ENCODE measurements at places on chromosomes 7 and 10.

DNA sequence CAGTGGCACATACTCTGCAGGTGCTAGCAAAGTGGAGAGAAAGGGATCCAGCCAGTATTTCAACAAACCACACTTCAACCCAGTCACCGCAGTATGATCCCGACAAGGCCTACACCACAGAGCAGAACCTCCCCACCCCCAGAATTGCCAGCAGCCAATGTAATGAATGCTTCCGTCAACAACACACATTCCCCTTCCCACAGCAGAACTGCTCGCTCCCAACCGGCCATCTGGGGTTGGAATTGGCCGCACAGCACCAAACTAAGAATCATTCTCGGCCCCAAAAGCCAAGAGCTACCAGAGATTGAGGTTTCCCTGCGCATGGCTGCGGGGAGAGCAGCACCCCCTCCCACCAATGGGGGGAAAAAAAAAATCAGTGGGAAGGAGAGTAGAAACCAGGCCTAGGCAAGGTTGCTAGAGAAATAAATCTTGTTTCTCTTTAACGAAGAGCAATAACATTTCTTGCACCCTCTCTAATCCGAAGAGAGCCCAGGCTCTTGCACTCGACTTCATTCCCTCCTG lies 1.1 kb downstream of the WASL start:
- DNase-seq: no peak

DNA sequence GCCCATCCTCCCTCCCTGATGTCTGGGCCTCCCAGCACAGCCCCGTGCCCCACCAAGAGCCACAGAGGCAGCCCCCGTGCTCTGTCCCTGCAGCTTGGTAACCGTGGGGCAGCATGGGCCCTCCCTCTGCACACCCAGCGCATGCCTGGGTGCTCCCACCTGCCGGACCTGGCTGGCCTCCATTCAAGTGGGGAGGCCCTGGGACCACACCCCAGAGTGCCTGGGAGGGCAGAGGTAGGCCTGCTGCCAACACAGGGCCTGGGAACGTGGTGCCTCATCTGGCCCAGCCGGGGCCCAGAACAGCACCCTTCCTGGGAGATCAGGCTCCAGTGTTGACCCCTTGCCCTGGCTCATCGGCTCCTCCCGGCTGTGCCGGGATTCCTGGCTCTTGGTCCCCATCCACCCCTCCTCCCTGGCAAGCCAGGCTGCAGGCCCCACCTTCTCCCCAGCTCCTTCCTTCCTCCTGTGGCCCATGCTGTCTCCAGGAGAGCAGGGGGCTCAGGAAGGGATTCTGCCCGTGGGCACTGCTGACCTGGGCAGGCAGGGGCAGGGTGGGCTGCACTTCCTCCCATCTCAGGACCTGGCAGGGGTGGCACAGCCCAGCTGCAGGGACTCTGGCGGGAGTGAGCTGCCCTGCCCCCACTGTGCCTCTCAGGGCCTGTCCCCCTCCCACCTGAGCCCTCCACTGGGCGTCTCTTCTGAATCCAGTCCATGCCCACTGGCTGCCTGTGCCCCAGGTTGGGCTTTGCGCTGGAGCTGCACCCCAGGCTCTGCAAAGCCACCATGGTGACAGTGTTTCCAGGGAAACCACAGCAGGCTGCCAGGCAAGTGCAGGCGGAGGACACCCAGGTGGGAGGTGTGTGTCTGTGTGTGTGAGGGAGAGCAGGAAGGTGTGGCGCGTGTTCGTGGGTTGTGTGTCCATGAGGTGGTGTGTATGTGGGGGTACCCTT lies 32.6 kb downstream of the PWWP2B start:
- DNase-seq: no peak

DNA sequence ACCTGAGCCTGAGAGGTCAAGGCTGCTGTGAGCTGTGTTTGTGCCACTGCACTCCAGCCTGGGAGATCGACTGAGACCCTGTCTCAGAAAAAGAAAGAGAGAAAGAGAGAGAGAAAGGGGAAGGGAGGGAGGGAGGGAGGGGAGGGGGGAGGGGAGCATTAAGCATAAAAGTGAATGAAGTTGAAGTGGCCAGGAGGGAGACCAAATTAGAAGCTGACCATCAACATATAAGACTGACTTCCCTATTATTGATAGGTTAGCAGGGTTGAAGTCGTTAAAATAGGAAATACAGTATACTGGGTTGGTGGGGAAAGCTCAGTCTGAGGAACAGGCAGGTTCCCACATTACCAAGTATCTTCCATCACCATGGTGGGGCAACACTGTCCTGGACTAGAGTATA lies 117.1 kb upstream of the MKLN1 start:
- DNase-seq: no peak

DNA sequence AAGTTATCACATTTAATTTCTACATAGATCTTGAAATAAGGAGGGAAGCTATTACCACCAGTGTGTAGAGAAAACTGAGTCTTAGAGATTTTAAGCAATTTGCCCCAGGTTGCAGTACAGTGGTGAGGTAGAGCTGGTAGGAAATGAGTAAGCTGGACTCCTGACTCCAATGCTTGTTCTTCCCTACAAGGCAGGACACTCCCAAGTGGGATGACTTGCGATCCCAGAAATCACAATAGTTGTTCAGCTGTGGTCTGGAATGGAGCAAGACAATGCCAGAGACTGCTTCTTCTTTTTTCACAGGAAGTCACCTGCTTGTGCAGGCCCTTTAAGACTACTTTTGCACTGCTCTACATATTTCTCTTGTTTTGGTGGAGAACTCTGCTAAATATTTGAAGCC lies 327.2 kb upstream of the BMPER start:
- no peak for DNase-seq

- DNase-seq: no peak
Measured at GRCh38 chr7:32958046-32959025, 1.1 kb downstream of the FKBP9 start.

DNA sequence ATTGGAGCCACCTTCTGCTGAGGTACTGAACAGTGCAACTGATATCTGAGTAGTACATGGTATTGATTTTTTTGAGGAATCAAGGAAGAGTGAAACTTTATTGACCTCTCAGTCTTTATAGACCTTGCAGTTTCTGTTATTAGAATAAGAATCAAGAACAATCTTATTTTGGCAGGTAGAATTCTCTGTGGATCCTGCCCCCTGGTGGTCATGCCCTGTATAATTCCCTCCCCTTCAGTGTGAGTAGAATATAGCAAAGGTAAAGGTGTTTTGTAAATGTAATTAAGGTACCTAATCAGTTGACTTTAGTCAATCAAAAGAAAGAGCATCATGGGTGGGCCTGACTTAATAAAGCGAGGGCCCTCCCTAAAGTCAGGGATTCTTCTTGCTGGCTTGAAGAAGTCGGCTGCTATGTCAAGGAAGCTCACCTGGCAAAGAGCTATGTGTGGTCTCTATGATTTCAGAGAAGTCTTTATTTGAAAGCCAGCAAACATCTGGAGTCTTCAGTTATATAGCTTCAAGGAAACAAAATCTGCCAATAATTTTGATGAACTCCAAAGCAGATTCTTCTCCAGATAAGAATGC lies 142.8 kb downstream of the LSM5 start:
- no peak for DNase-seq
